ENCODE measurements at places on chromosomes 1 and 21. TPM values are rescaled to one million over a fixed set of nuclear protein-coding genes. Genes with fewer than 3 reads are reported as not detected.

C1orf87 gene
- not detected for total RNA-seq

KCNQ4 gene
- not detected for total RNA-seq

BLZF1 gene
- total RNA-seq: 44.6 TPM

CRB1 gene
- 0.37 TPM for total RNA-seq

C1orf226 gene
- 0.50 TPM for total RNA-seq

PIK3C2B gene
- total RNA-seq: 2.0 TPM

IPO13 gene
- 17.2 TPM for total RNA-seq

KCNA2 gene
- total RNA-seq: not detected

CRNN gene
- not detected for total RNA-seq
